ENCODE measurements at places on chromosomes 1 and 21.

GRCh38 chr1:245969283-245969682 is 537.8 kb downstream of the SMYD3 start:
- DNase-seq, result no peak

GRCh38 chr1:220879509-220880361 is 492 bp downstream of the HLX start:
- no peak for DNase-seq

GRCh38 chr1:220809704-220810103 is 23.0 kb downstream of the MTARC1 start:
- no peak for DNase-seq

GRCh38 chr1:201153474-201154388 is 543 bp downstream of the TMEM9 start:
- DNase-seq, result no peak

DNA sequence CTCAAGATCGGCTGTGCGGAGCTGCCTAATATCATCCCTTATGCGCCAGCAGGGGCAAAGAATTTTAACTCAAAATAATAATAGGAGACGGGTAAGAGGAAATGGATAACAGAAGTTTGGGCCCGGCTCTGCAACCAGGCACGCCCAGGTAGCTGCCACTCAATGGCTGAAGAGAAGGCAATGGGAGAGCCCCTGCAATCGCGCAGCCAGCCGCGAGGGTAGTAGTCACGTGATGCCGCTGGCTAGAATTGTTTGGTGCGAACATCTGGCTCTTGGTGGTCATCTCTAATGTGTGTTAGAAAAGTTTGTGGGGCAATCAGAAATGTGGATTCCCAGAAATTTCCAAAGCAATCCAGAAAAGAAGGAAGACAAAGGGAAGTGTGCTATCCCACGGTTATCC is 12.3 kb downstream of the BARHL2 start:
- DNase-seq, result no peak

DNA sequence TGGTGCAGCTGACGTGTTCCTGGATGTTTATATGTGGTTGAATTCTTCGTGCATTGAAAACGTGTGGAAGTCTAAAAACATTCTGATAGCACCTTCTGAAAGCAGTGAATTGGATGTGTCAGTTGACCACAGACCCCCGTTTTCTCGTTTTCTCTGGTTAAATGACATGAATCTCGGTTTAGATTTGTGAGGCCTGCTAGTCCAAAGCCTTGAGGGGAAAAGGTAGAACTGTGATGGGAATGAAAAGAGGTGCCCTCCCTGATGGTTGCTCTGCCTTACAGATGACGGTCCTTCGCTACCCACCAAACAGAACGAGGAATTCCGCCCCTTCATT is 8.9 kb downstream of the RER1 start:
- DNase-seq, result no peak

Measured in stimulated activated CD4-positive, alpha-beta T cell treated with anti-CD3 and anti-CD28 coated beads, Interleukin-1b, Interleukin-23, amount 100 ng/mL, for 48 hours (primary cell).